ENCODE measurements at places on chromosomes 11 and 22.

DNA sequence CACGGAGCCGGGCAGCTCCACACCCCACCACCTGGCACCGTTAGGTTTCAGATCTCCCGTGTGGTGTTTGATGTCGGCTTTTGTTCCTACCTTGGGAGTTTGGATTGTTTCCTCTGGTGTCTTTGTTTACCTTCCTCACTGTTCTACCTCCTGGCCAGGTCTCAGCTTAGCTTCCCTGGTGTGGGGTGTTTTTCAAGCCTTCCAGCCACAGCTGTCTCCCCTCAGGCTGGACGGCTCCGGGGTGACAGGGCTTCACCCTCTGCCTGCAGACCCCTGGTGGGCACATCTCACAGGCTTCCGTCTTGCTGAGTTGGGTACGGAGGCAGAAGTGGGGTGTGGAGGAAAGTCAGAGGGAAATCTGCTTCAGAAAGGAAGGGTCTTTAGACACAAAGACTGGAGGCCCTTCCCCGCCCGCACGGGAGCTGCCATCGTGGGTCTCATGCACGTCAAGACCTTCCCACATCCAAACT is 59.6 kb upstream of the EMID1 start:
- DNase-seq = no peak

GRCh38 chr11:45395421-45395820 is 109.3 kb upstream of the SYT13 start:
- DNase-seq = no peak

- no peak for DNase-seq
Measured at GRCh38 chr22:34490886-34491285, 570.6 kb upstream of the LARGE1 start.

DNA sequence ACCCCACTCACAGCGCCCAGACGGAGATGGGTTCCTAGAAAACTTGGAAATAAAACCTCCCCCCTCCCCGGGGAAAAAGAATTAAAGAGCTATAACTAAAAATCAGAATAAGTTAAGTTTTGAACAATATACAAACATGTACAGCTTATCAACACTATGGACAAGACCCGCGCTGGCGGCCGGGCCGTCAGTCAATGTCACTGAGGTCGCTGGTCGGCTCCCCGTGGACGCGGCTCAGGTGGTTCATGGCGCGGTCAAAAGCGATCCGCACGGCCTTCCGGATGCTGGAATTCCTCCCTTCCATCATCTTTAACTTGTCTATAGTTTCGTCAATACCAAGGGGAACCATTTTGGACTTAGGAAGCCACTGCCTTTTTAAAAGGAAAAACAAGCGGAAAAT is 53.6 kb downstream of the BRD1 start:
- DNase-seq = no peak

DNA sequence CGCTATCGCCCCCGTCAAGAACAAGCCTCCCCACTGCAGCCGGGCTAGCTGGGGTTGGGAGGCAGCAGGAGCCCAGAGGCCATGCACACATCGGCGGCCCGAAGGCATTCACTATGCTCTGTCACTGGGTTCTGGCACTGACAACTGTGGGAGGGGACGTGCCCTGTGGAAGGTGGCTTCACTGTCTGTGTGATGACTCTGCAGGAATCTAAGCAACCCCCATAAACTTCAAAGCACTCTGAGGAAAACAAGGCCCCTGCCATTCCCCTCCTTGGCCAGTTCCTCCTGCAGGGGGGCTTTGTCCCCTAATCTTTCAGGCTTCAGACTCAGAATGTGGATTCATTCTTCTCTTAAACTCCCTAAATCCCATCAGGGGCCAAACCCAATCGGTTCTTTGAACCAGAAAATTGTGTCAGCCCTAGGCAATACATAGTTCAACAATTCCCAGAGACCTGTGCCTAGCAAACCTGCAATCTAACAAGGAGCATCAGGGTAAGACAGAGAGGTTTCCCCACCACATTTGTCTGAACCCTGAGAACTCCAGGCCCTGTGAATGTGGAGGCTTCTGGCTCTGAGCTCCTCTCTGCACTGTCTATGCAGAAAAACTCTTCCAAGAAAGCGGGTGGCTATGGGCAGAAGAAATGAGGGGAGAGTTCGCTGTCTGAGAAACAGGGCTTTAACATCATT is 1477.2 kb downstream of the TBC1D22A start:
- no peak for DNase-seq

GRCh38 chr22:40932396-40932795 is 18.8 kb upstream of the RBX1 start:
- no peak for DNase-seq

DNA sequence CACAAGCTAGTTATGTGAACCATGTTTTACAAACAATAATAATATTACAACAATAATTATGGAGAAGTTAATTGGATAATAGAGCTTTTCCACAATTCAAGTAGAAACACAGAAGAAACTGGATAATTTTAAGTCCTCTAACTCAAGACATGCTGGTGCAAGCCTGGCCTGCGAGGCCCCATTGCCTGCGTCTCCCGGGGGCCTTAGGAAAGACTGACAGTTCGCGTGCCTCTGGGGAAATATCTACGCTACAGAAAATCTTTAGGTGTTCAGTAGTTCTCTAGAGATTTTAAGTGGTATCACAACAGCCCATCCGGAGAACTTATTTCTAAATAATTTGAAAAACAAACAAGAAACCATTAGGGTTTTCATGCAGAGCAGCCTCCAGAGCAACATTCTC is 23.2 kb downstream of the GAL start:
- DNase-seq = no peak

- no peak for DNase-seq
Measured at GRCh38 chr22:38774496-38775166, 18.8 kb upstream of the SUN2 start.

- DNase-seq = no peak
Measured at GRCh38 chr11:6565988-6566703, 37.3 kb downstream of the RRP8 start.

DNA sequence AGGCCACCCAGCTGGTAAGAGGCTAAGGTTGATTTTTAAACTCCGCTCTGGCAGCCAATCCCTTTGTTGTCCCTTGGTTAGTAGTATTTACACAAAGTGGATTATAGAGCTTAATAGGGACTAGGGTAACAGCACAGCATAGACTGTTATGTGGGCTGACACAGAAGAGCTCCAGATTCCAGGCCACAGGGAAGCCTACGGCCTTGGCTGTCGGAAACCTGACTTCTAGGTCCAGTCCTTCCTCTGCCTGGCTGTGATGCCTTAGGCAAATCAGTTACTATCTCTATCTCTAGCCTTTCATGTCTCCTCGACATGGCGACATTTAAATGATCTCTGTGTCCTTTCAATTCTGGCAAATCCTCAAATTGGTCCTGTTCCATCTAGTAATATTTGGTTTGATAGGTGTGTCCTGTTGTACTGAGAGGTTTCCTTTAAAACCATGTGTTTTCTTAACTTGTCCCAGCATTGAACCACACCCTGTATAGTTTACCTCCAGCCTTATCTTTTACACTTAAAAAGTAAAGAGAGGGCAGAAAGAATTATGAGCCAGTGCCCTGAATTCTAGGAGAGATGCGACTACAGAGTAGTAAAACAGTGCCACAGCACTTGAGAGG is 4.2 kb downstream of the MMP1 start:
- no peak for DNase-seq

DNA sequence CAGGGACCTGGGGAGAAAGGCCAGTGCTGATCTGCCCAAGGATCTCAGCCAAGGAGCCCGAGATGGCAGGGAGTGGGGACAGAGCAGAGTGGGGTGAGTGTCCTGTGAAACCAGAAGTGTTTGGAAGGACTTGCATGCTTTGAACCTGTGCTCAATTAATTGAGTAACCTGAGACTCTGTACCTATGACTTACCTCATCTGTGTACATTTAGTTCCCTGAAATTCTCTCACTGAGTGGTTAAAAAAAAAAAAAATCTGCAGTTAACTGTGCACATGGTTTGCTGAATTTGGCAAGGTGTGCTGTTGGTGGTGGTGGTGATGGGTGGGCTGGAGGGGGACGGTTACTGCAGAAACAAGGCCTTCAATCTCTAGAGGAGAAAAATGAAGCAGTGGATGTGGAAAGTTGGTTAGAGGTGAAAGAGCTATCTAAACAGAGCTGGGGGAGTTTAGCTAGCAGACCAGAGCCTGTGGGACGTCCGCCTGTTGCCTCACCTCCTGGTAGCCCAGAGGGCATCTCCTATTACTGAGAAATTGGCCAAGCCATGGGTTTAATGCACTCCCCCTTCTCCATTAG is 8.3 kb upstream of the SORL1-AS1 start:
- no peak for DNase-seq

DNA sequence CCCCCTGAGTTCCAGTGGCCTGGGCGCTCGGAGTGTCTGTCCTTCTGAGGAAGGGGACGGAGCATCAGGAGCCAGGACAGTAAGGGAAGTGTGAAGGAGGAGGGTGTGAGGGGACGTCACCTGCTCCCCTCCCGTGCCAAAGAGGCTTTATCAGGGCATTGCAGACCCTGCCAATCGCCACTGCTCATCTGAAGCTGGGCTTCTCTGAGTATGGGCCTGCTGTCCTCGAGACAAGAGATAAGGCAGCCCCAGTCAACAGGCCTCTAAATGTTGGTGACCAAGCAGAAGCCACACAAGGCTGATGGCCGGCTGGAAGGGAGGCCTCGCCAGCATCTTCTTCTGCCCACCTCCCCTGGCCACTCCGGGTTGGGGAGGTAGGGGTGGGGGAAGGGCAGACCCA is 29.8 kb downstream of the LIF start:
- DNase-seq = no peak

GRCh38 chr22:30869667-30870395 is 98.7 kb downstream of the MORC2 start:
- no peak for DNase-seq

DNA sequence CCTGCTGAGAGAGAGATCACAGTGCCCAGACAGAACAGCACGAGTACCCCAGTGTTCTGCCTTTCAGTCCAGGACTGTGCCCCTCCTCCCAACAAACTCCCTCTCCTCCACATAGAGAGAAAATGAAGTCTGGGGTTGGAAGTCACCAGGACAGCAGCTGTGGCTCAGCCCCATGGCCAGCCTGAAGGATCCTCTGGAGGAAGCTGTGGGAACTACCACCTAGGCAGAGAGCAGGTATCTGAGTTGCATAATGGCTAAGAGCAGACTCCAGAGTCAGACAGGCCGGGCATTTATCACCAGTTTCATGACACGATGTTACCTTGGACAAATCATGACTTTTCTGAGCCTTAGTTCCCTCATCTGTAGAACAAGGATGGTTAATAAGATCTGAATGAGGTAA is 61.2 kb upstream of the RRAS2 start:
- DNase-seq = no peak

GRCh38 chr11:76166314-76166713 is 40.0 kb downstream of the WNT11 start:
- DNase-seq = peak; percentile 41

GRCh38 chr11:66883016-66883965 is 26.4 kb downstream of the LRFN4 start:
- peak; percentile 66 for DNase-seq

- DNase-seq = no peak
Measured at GRCh38 chr11:74438681-74439080, 28.7 kb downstream of the KCNE3 start.

- no peak for DNase-seq
Measured at GRCh38 chr22:45271667-45272201, 13.0 kb upstream of the UPK3A start.

DNA sequence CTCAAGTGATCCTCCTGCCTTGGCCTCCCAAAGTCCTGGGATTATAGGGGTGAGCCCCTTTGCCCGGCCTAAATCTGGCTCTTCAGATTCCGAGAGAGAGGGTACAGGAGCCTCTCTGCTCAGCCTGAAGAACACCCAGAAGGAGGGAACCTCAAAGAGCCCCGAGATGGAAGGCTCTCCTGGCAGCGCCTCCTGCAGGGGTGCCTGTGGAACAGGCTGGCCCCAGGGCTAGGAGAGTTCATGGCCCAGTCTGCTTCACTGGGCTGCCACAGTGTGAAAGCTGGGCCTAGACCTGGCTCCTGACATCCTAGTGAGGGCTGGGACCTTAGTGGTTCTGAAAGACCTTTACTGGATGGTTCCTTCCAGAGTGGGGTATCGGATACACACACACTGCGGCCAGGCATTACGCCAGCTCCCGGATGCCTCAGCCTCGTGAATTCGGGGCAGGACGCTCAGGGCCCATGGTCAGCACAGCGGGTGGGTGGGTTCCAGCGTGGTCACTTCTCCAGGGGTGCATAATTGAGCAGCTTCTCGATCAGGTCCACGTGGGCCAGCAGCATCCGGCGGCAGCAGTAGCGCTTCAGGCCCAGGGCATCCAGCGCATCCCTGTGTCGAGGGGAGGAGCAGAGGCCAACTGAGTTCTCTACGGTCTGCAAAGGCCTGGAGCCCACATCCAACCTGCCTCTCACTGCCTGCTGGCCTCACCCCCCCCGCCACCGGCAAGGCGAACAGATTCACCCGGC is 2.3 kb downstream of the POLR2L start:
- DNase-seq = no peak

GRCh38 chr11:83816572-83817187 is 530.5 kb upstream of the CCDC90B start:
- no peak for DNase-seq
